ENCODE measurements at places on chromosomes 16 and 17.

DNA sequence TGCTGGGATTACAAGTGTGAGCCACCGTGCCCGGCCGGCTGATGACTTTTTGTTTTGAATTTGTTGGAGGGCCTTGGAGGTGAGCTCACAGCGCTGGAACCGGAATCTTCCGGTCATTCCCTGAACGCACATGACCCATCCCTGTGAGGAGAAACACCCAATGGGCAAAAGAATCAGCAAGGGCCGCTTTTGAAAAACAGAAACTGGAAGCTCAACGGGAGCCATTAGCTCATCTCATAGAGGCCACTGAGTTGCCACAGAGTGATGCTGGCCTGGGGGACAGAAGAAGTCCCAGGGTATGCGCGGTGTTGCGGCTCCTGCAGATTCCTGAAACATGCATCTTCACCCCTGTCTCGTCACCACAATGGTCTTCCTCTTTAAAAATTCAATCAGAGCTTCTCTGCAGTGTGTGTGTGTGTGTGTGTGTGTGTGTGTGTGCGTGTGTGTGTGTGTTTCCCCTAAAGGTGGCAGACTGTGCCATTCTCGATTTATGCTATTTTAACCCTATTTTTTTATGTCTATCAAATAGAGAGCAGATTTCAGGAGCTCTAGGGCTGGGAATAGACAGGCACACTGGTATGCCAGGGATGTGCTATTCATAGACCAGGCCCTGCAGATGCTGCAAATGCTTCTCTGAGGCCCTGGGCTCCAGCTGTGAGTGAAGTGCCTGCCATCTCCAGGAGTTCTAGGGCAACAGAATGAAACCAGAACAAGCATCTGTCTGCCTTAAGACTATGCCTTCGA, 68.3 kb downstream of the MARCHF10 start:
- no peak for DNase-seq

DNA sequence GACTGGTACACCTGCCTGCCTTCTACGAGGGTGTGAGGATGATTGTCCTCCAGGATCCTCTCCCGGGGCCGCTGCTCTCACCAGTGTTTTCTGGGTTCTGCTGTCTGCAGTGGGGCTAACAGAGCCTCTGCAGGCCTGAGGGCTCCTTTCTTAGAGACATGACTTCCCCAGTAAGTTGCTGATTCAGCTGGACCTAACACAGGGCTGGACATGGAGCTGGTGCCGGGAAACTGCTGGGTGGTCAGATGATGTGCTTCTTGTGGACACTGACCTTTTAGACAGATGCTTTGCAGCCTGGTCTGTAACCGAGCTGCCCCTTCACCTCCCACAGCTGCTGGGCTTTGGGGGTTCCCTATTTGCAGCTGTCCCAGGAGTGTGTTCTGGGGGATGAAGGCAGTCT, 71.5 kb downstream of the FOXL1 start:
- DNase-seq, result no peak

- DNase-seq, result no peak
Measured at GRCh38 chr17:29062215-29062614, 19.3 kb downstream of the PIPOX start.

GRCh38 chr16:72975809-72976437, 72.0 kb downstream of the ZFHX3 start:
- no peak for DNase-seq

DNA sequence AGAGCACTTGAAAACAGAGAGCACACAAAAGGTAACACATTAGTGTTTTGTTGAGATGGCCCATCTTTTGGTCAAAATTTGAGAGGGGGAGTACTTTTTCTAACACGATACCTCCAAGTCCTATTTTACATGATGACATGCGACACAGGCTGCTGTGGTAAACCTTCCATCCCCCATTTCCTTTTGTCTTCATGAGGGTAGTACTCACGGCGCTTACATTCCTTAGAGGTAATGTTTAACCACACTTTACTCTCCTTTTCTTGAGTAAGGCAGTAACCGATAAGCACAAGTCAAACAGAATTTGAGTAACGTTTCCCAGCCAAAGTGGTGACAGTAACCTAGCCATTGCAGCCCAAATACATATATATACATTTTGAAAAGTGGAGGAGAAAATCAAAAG, 35.8 kb upstream of the PITPNM3 start:
- DNase-seq, result peak; percentile 70

DNA sequence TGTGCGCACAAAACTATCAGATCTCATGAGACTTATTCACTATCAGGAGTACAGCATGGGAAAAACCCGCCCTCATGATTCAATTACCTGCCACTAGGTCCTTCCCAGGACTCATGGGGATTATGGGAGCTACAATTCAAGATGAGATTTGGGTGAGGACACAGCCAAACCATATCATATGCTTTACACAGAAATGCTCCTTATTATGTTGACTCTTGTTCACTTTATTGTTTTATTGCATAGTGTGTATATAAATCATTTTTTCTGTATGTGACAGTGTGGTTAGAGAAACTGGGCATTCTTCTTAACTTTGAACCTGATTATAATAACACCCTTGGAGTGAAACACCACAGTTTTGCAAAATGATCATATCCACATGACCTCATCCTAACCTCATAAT, 212.8 kb upstream of the TNRC6C start:
- DNase-seq, result peak; percentile 5

GRCh38 chr17:2304931-2305330, 1.2 kb downstream of the SRR start:
- no peak for DNase-seq

DNA sequence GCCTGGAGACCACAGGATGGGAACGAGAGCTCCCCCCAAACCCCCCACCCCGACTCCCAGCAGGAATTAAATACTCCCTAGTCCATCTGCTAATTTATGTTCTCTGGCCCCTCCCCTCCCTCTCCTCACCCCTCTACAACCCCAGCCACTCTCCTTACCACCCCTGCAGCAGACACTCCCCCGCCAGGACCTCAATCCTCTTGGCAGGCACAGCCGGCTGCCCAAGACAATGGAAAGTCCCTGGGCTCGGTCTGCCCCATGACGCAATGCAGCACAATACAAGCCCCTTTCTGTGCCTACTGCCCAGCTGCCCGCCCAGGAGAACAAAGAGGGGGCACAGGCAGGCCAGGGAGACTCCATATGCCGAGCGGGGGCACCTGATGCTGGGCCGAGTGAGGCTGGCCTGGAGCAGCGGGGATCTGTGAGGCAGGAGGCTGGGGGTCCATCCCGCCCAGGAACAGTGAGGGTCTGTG, 30.3 kb upstream of the CDC42EP4 start:
- DNase-seq, result peak; percentile 15

DNA sequence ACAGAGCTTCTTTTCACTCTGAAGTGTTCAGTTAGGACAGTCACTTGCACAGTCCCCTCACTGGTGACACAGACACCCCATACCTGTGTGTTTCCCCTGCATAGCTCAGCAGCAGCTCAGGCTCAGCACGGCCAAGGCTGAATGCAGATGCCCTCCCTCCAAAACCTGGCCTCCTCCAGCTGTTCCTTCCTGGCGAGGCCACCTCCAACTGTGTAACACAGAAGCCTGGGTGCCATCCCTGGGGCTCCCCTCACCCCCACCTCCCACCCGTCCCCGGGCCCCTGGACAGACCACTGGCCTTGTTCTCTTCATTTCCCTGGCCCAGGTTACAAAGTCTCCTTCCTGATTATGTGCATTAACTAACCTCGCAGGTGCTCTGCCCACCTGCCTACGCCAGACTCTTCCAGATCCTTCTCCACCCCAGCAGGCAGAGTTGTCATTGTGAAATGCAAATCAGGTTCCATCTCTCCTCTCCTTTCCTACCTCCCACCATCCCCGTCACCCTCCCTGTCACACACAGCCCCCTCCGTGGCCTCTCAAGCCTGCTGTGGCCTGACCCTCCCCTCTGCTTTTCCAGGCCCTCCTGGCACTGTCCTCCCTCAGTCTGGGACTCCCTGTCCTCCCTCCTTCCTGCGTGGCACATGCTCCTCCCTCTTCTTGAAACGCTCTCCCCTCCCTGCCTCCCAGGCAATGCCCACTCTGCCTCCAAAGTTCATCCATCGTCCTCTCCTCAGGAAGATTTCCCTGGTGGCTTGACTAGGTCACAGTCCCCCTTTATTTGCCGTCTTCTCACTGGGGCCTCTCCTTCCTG, 26.4 kb downstream of the MLYCD start:
- DNase-seq, result no peak

DNA sequence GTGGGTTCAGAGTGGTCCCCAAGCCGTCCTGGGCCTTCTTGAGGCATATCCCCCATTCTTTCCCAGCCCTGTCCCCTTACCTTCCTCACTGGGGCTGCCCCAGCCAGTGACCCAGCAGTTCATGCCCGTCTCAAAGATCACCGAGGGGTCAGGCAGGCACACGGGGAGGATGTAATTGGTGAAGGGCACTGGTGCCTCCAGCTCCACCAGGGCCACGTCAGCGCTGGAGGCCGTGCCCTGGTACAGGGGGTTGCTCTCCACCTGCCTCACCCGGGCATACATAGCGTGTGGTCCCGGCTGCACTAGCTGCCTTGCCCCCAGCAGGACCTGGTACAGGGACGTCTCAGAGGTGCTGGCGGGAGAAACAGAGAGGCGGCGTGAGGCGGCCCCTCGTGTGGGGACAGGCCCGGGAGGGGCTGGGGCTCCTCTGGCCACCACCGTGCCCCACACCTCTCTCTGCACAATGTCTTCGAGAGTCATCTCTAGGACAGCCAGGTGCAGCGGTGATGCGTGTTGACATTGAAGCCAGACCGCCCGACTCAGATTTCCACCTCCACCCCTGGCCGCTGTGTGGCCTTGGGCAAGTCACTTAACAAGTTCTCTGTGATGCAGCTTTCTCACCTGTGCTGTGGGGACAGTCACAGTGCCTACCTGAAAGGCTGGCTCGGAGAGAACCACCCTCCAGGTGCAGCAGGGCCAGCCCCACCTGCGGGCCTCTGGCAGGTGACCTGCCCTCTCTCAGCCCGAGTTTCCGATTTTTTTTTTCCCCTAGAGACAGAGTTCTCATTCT, 5.8 kb downstream of the PRSS27 start:
- no peak for DNase-seq

DNA sequence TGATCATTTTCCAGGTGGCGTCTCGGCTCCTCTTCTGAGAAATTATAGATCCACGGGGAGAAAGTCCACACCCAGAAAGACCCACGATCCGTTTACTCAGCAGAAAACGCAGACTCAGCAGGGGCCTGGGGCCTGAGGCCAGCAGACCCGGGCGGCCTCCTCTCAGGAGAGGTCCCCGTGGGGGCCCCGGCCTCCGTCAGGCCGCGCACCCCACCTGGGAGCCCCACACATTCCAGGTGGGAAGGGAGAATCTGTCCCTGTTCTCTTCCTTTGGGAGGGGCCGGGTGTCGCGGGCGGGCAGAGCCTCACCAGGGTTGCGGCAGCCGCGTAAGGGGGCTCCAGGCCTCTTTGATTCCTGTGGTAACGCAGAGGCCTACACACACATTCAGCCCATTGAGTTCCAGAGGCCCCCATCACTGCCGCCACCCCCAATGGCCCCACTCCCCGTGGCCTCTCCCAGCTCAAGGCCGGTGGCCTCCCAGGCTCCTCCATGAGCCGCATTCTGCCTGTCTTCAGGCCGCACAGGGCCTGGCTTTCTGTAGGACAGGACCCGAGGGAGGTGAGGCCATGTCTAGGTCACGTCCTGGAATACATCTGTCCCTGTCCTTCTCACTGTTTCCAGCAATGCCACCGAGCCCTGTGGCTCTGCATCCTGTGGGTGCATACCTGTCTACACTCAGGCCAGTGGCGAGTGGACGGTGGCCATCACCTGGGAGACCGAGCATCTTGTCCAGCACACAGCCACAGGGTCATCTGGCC, 1.6 kb upstream of the IGFALS start:
- no peak for DNase-seq

DNA sequence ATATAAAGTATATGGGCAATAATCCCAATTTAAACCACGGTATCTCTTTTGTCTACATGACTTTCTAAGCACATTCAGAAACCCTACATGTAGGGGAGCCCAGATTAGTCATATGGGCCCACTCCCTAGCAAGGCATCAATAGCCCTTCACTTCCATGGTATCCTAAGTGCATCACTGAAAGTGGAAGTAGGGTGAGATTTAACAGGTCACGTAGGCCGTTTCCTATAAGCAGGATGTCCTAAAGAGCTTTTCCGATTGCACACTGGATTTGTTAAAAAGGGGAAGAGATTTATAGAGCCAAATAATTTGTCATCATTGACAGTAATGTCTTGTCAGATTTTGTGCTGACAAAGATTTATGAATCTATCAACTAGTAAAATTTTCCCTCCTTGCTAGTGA, 39.0 kb downstream of the CA4 start:
- DNase-seq, result no peak

DNA sequence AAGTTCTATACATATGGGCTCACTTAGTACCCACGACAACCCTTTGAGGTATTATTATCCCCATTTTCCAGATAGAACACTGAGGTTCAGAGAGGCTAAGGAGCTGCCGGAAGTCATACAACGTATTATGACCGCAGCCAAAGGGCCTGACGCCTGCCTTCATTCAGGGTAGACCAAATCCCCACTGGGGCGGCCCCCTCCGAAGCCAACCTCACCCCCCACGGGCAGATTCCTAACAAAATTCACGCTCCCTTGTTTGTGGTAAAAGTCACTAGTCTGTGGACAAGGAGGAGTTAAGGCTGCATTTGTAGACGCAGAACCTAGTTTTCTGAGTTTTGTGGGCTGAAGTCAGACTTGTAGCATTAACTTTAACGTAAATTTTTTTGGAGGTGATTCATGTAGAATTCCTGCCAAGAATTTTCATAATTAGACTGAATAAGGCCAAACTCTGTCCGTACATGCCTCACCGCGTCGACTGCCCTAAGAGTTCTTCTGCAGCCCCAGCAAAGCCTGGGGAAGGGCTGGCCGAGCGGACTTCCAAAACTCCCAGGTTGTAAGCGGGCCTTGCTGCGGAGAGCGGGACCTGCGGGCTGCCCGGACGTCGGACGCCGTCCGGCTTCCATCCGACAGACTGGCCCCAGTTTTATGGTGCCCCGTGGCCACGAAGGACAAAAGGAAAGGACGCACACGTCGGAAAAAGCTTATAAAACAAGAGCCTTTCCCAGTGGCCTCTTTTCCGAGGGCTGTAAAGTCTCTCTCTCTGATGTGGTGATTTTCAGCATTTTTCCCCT, 75.7 kb downstream of the NXN start:
- DNase-seq, result no peak

- DNase-seq, result no peak
Measured at GRCh38 chr17:8463099-8463498, 27.4 kb downstream of the NDEL1 start.

GRCh38 chr16:50153596-50154419, 702 bp downstream of the TENT4B start:
- DNase-seq, result peak; percentile 46

GRCh38 chr16:48076455-48077012, 79.3 kb downstream of the ABCC12 start:
- no peak for DNase-seq

DNA sequence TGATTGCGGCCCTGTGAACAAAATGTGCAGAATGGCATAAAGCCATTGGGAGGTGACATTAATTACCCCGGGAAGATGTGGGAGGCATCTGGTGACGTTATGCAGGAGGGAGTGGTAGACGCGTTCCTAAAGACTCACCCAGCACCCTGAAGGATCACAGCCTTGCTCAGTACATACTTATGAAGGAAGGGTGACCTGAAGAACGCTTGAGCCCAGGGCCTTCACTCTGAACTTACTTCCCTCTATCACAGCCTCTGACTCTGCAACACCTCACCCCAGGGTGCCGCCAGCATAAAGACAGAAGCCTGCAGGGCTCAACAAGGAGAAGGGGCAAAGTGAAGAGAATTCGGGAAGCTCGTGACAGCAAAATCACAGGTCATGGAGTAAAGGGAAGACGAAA, 9.4 kb downstream of the MFSD6L start:
- peak; percentile 24 for DNase-seq

Data from small intestine (tissue), 16 donors.